Keratinocyte (primary cell): ENCODE measurements at places on chromosomes 4 and X. TPM values are rescaled to one million over a fixed set of nuclear protein-coding genes. Genes with fewer than 3 reads are reported as not detected.
A peak's percentile ranks its signal among the peaks of the same experiment; 100 is the strongest.

DNA sequence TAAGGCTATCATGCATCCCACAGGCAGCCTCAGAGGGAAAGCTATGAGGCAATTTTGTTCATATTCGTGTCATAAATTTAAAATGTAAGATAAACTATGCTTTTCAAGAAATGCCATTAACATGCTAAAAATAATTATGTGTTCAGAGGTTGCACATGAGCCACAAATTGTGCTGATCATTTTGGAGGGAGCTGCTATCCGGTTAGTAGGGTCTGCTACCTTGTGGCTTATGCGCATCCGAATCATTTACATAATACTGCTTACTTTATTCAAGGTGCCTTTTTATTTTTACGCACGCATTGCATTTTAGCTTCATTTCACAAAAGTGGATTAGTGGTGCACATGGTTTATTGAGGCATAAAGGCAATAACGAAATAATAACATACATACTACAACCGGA, 76.4 kb upstream of the WWC2 start:
- DNase-seq, result no peak

Gene FSTL5
- polyA plus RNA-seq, result not detected in 3 replicates

DNA sequence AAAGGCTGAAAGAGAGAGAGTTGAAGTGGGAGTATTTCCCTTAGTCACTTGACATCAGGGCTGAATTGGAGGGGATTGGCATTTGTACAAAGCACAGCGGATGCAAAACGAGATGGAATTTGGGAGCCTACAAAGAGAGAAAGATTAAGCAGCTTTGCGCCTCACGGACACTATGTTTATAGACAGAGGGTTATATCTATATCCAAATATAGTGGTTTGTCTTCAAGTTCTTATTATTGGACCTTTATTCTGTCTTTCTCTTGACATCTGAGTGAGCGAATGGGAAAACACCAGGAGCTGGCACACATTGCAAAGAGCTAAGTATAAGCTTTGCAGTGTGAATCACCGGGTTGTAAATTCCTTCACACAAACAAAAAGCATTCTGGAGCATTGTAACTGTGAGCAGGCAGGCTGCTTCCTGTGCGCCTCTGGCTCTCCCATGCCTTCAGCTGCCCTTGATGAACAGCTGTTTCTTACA, 500.2 kb downstream of the STIM2 start:
- DNase-seq, result peak; percentile 17

DNA sequence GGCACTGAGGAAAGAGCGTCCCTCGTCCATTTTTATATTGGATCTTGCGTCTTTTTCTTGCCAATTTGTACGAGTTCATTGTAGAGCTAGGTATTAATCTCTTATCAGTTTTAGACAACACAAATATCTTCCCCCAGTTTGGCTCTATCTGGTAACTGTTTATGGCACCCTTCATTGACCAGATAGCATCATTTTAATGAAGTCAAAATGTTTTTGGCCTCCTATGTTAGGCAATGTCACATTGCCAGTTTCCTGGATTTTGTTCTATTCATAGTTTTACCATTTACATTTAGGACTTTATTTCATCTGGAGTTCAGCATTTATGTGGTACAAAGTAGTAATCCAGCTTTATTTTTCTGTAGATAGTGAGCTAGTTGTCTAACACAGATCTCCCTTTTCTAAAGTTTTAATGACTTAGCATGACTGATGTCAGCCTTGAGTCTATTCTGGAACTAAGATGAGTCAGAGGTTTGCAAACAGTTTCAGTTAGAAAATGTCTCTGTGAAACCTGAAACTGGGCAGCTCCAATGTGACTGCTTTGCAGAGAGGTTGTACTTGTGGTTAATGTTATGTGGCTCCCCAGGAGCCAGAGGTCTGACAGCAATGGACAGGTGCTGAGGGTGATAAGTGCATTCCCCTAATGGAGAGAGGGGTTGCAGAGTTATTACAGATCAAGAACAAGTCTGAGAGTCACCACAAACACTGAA, 5.3 kb upstream of the STBD1 start:
- no peak for DNase-seq

- no peak for DNase-seq
These were observed 683.6 kb upstream of the CPEB2 start for GRCh38 chr4:14318671-14319070.

DNA sequence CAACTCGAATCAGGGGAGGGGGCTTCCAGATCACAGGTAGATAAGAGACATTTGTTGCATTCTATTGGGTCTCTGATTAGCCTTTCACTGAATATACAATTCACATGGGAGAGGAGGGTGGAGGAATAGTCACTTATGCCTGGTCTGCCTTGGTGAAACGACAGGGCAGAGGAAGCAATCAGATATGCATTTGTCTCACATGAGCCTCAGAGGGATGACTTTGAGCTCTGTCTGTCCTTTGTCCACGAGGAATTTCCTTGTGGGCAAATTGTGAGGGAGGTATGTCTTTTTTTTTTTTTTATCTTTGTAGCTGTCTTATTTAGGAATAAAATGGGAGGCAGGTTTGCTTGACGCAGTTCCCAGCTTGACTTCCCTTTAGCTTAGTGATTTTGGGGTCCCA, 28.5 kb upstream of the TMSB4X start:
- no peak for DNase-seq

Gene CENPVL2
- polyA plus RNA-seq, result not detected in 3 replicates

DNA sequence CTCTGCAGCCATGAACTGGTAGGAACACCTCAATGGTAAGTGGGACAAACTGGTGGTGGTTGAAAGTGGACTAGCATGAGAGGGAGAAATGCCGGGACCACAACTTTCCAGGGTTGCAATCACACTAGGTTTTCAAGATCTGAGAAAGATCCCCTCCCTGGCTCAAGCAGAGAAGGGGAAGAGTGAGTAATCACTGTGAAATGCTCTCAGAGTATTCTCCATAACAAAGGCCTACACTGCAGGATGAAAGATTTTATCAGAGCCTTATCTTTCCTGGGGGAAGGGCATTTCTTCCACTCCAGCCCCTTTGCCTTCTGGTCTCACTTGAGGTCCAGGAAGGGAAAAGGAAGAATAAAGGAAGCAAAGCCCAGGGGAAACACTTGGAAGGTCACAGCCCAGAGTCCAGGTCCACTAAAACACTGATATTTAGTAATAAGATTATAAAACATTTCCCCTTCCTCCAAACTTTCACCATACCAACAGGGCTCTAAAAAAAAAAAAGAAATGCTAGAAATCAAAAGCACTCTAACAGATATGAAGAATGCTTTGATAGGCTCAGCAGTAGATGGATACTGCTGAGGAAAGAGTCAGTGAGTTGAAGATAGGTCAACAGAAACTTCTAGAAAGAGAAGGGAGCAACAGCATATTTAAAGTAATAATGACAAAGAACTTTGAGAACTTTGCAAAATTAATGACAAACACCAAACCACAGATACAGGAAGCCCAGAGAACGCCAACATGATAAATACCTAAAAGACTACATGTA, 95.9 kb downstream of the WDFY3 start:
- no peak for DNase-seq

- DNase-seq, result peak; percentile 5
These were observed 88.4 kb downstream of the ZXDA start for GRCh38 chrX:57821703-57822387.

Gene ARSJ
- 11.5 to 15.7 TPM (median 13.8 TPM) in 3 replicates for polyA plus RNA-seq

DNA sequence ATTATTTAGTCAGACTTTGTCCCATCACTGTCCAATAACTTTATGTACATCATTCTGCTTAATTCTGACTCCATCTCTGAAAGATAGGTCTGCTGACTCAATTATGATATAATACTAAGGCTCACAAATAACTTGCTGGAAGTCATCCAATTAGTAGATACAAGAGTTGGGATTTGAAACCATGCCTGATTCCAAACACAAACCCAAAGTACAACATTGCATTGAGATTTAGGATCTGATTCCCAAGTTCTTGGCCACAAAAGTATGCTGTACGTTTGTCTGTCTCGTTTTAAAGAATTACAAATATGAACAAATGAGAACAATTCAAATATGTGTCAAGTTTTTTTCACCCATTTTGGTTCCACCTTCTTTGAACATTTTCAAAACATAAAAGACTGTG, 108.8 kb downstream of the AMELX start:
- DNase-seq, result no peak

DNA sequence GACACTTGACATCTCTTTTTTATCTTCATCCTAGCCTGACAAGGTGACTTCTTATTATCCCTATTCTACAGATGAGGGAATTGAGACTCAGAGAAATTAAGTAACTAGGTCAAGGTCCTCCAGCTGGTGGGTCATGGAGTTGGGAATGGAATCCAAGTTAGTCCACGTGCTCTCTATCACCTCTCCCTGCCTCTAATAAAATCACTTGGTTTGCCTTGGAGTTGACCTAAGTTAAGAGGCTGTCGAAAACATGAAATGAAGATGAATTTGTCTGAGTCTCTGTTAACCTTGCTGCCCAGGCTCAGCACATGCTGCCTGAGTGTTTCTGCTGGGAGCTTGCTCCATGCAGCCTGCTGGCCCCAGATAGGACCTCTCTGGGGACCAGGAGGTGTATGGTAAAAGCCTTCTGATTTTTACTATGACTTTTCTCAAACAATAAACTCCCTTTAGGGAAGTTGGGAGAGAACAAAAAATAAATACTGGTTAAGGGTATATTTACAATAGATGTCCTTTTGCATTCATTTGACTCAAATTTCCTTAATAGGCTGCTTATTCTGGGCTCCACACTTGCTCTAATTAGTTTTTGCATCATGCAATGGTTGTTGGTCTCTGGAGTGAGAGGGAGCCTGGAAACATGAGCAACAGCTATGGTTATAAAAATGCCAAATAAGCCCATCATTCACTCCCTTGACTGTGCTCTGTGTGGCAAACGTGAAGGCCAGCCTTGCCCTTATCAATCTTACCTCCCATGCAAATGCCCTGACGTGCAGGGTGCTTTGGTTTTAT, 61.6 kb upstream of the DHX15 start:
- DNase-seq, result no peak

DNA sequence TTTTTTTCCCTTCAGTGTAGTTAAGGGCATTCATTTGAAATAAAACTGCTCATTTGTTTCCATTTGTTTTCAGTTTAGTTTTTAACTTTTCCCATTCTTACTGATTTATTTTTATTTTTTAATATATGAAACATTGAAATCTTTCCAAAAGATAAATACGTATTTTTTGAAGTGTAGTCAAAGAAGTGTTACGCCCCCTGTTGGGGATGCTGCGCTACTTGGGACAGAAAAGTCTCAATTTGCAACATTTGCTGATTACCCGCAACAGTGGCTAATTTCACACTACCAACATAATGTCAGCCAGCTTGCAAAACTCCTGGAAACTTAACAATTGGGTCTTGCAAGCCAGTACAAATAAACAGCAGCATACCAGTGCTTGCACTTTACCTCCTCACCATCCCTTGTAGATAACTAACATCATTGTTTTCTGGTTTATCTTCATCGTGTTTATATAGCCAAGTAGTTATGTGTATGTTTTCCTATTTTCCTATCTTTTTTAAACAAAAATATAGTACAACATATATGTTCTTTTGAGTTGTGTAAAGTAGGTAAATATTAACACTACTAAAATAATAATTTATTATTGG, 158.6 kb downstream of the STPG2 start:
- no peak for DNase-seq

Gene HHIP
- 0.08 to 0.44 TPM (median 0.20 TPM) in 3 replicates for polyA plus RNA-seq

Gene HMX1
- polyA plus RNA-seq, result not detected in 3 replicates

DNA sequence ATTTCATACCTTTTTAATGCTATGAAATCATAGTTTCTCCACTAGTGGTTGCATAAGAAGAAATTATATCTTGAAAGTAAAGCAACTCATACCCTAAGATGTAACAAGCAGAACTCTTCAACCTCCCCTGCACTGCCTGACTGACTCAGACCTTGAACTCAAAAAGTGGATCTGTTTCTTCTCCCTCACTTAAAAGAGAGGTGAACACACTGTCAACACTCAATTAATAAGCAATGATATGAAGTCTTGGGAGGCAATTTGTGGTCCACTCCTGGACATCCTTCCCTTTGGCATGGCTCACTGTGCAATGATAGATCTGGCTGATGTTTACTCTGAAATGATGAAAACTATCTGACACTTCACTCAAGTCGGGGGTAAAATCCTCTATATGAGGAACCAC, 282.0 kb upstream of the DKK2 start:
- no peak for DNase-seq

- no peak for DNase-seq
These were observed 231.3 kb upstream of the CT83 start for GRCh38 chrX:116694046-116694445.

DNA sequence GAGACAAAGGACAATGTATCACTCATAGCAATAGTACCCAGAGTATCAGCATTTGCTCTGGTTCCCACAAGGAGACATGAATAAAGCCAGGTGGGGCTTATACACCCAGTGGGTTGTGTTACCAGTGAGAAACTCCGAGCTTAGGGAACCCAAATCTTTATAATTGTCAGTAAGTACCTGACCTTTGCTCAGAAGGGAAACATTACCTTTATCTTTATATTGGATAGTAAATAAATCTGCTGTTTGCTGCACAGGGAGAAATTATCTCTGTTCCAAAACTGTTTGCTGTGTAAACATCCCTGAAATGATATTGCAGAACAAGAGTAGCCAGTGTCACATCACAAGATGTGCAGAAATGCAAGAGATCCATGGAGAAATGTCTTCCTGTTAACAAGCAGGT, 12.1 kb upstream of the SLAIN2 start:
- DNase-seq, result no peak

DNA sequence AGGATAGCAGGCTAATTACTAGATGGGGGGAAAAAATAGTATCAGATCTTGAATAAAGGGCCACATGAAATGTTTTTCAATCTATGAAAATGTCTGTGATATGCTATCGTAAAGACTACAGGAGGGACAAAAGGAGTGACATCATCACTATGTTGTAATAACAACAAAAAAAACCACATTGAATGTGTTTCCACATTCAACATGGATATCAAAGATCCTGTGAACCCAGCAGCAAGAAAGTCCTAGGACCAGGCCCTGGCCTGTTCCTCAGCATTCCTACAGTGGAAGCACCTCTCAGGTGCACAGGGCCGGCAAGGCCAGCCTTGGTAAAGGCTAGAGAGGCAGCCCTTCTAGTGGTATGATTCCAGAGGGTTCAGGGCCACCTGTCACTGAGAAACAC, 118.3 kb downstream of the RELL1 start:
- DNase-seq, result no peak
